ENCODE measurements at places on chromosomes 7 and 10. TPM values are rescaled to one million over a fixed set of nuclear protein-coding genes. Genes with fewer than 3 reads are reported as not detected.

Gene HMX2
- total RNA-seq, result not detected

DNA sequence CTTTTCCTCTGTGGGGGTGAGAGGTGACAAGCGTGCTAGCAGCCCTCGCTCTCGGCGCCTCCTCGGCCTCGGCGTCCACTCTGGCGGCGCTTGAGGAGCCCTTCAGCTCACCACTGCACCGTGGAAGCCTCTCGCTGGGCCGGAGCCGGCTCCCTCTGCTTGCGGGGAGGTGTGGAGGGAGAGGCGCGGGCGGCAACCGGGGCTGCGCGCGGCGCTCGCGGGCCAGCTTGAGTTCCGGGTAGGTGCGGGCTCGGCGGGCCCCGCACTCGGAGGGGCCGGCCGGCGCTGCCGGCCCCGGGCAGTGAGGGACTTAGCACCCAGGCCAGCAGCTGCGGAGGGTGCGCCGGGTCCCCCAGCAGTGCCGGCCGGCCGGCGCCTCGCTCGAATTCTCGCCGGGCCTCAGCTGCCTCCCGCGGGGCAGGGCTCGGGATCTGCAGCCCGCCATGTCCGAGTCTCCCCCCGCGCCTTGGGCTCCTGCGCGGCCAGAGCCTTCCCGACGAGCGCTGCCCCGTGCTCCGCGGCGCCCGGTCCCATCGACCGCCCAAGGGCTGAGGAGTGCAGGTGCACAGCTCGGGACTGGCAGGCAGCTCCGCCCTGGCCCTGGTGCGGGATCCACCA lies 352.8 kb upstream of the PODXL start:
- H3K4me3 ChIP-seq, result no peak overlapping the region
- H3K27me3 ChIP-seq, result peaks cover 9% of the 10 kb centered on the region
- no peak for DNase-seq
- H3K36me3 ChIP-seq, result no peaks in the 10 kb centered on the region
- no peaks in the 10 kb centered on the region for H3K4me1 ChIP-seq

DNA sequence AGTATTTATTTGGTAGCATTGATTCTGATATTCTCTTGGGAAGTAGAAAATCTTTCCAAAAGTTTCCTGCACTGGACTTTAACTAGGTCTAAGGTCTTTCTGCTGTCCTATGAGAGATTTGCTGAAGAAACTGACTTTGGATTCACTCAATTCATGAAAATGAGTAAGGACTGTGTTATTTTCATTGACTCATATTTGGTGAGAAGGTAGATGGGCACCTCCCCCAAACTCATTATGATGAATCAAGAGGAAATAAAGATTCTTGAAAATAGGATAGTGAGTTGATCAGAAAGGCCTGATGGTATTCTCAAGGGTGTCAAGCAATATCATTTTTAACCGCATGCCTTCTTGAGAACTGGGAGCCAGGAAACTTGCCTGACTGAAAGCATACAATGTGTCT lies 110.3 kb downstream of the RNF133 start:
- DNase-seq, result no peak
- H3K27me3 ChIP-seq, result no peaks in the 10 kb centered on the region
- no peak overlapping the region for H3K4me3 ChIP-seq
- H3K36me3 ChIP-seq, result no peaks in the 10 kb centered on the region
- H3K27ac ChIP-seq, result no peak overlapping the region
- no peaks in the 10 kb centered on the region for H3K4me1 ChIP-seq

GRCh38 chr7:107037717-107038603 lies 6.5 kb upstream of the PRKAR2B start:
- H3K36me3 ChIP-seq, result no peaks in the 10 kb centered on the region
- DNase-seq, result no peak
- no peaks in the 10 kb centered on the region for H3K4me1 ChIP-seq
- no peaks in the 10 kb centered on the region for H3K27me3 ChIP-seq
- no peak overlapping the region for H3K27ac ChIP-seq

GRCh38 chr10:92640107-92640506 lies 47.2 kb downstream of the KIF11 start:
- H3K36me3 ChIP-seq, result no peaks in the 10 kb centered on the region
- no peaks in the 10 kb centered on the region for H3K27me3 ChIP-seq
- H3K4me1 ChIP-seq, result no peaks in the 10 kb centered on the region
- H3K27ac ChIP-seq, result no peak overlapping the region

Gene ORC5
- 13.6 TPM for total RNA-seq

DNA sequence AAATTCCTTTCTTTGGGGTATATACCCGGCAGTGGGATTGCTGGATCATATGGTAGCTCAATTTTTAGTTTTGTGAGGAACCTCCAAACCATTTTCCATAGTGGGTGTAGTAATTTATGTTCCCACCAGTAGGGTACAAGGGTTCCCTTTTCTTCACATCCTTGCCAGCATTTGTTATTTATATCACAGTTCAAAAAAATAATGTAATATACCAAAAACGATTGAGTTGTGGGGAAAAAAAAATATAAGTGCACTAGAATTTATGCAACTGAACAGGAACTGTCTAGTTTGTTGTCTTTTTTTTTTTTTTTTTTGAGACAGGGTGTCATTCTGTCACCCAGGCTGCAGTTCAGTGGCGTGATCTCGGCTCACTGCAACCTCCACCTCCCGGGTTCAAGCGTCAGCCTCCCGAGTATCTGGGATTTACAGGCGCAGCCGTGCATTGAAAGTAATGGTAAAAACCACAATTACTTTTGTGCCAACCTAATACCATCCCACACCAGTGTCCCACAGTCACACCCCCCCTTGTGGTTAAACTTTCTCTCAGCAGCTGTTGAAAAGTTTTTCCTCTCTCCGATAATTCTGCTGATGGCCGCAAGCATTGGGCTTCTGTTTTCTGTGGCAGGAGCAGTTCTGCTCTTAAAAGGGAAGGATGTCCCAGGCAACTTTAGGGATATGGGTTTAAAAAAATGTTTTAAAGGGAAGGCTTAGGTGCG lies 6.8 kb upstream of the LAT2 start:
- no peak overlapping the region for H3K27ac ChIP-seq
- H3K4me3 ChIP-seq, result no peak overlapping the region
- H3K36me3 ChIP-seq, result no peaks in the 10 kb centered on the region
- no peaks in the 10 kb centered on the region for H3K27me3 ChIP-seq

DNA sequence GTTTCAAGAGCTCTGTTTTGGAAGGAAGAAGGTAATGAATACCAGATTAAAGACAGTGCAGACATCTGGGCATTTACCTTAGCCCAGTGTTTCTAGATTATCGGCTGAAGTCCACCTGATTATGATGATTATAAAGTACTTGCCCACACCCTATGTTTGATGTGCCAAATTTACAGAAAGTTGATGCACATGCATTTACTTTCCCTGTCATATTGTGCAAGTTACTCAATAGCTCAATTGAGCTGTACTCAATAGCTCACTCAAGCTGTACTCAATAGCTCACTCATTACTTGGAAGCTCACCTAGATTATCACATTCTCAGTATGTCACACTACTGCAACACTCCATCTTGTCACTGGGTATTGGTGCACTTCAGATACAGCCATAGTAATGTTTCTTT lies 13.5 kb downstream of the MGAM start:
- H3K4me3 ChIP-seq, result no peak overlapping the region
- no peaks in the 10 kb centered on the region for H3K27me3 ChIP-seq
- H3K36me3 ChIP-seq, result no peaks in the 10 kb centered on the region
- peaks cover 7% of the 10 kb centered on the region for H3K4me1 ChIP-seq

- H3K27ac ChIP-seq, result no peak overlapping the region
- H3K27me3 ChIP-seq, result no peaks in the 10 kb centered on the region
- no peaks in the 10 kb centered on the region for H3K36me3 ChIP-seq
- no peak for DNase-seq
- no peaks in the 10 kb centered on the region for H3K4me1 ChIP-seq
Observed at GRCh38 chr10:50558371-50558770, 65.4 kb downstream of the SGMS1 start.

- H3K27ac ChIP-seq, result no peak overlapping the region
- H3K27me3 ChIP-seq, result no peaks in the 10 kb centered on the region
- H3K36me3 ChIP-seq, result peaks cover 2% of the 10 kb centered on the region
- H3K4me1 ChIP-seq, result no peaks in the 10 kb centered on the region
Observed at GRCh38 chr7:107392830-107393229, 77.0 kb upstream of the GPR22 start.

- H3K27me3 ChIP-seq, result no peaks in the 10 kb centered on the region
- H3K4me1 ChIP-seq, result no peaks in the 10 kb centered on the region
- DNase-seq, result no peak
- no peak overlapping the region for H3K27ac ChIP-seq
- H3K4me3 ChIP-seq, result no peak overlapping the region
- H3K36me3 ChIP-seq, result no peaks in the 10 kb centered on the region
Observed at GRCh38 chr7:108014747-108015682, 12.1 kb upstream of the LAMB1 start.

DNA sequence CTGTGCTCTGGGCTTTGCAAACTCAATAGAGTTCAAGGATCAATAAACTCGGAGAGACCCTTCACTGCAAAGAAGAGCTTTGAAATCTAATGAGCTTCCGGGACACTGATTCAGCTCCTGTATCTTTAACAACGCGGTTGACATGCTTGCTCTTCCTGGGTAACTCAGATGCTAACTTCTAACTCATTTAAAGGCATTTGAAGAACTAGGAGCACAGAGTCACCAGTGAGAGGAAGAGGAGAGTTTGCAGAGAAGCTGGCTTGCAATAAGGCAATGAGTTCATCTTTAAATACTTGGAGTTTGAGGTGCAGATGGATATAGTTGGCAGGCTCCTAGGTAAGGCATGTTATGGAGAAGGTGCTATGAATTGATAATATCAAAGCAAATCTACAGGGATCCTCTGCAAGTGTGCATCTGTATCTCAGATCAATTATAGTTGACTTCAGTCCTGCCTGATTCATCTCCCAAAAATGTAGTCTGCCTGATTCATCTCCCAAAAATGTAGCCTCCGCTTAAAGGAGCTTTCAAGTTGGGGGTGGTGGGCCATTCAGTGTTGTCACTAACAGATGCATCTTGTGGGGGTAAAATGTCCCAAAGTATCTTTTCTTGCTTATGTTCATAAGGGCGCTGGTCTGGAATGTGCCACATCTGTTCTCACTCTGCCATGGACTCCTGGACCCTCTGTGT lies 182.5 kb upstream of the PRSS58 start:
- H3K36me3 ChIP-seq, result no peaks in the 10 kb centered on the region
- H3K27ac ChIP-seq, result no peak overlapping the region
- H3K4me3 ChIP-seq, result no peak overlapping the region
- H3K27me3 ChIP-seq, result no peaks in the 10 kb centered on the region
- H3K4me1 ChIP-seq, result peaks cover 6% of the 10 kb centered on the region

DNA sequence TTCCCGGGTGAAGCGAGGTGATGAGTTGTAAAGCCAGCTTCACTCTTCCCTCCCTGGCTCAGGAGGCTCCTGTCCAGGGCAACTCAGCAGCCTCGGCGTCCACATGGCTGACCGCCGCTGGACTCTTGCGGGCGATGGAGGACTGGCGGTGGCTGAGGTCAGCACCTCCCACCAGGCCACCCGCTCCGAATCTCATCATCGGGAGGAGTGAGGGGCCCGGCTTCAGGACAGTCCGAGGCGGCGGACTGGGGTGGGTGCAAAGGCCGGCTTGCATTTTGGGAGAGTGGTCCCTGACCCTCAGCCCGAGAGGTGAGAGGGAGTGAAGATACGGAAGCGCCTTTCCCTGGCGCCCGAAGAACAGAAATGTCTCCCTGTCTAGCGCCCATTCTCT lies 759 bp downstream of the DNAJB12 start:
- peaks cover 12% of the 10 kb centered on the region for H3K36me3 ChIP-seq
- H3K27ac ChIP-seq, result peak overlapping the region; percentile 90
- H3K4me1 ChIP-seq, result peaks cover 21% of the 10 kb centered on the region
- H3K27me3 ChIP-seq, result no peaks in the 10 kb centered on the region
- DNase-seq, result no peak
- peak overlapping the region; percentile 80 for H3K4me3 ChIP-seq

- H3K4me3 ChIP-seq, result no peak overlapping the region
- no peaks in the 10 kb centered on the region for H3K36me3 ChIP-seq
- H3K27ac ChIP-seq, result no peak overlapping the region
- H3K4me1 ChIP-seq, result no peaks in the 10 kb centered on the region
Observed at GRCh38 chr10:119413471-119414080, 128.9 kb downstream of the RGS10 start.

Gene MTPN
- total RNA-seq, result 165 TPM

DNA sequence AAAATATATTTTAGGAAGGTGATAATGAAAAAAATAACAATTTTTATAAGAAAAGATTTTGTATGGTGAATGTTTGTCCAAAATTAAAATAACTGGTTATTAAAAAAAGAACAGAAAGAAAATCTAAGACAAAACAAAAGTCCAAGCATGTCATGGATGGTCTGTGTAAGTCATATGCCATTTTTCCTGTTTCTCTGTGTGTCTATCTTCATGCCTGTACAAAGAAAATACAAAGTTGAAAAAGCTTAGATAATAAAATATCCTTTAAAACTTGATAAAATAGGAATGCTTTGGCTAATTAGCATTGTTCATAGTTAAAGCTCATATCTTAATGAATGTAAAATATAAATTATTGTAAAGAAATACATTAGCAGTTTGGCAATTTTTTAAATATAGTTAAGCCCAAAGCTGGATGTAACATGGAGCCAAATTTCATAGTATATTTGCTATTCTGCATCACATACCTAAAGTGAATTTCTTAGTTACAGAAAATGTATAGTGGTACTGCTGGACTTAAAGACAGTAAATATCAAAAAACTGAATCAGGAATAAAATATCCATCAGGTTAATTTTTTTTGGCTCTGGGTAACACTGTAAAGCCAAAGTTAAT lies 661.1 kb downstream of the PCDH15 start:
- H3K4me3 ChIP-seq, result no peak overlapping the region
- H3K36me3 ChIP-seq, result no peaks in the 10 kb centered on the region
- no peak overlapping the region for H3K27ac ChIP-seq
- H3K4me1 ChIP-seq, result no peaks in the 10 kb centered on the region
- H3K27me3 ChIP-seq, result no peaks in the 10 kb centered on the region
- no peak for DNase-seq

- no peak overlapping the region for H3K4me3 ChIP-seq
- no peaks in the 10 kb centered on the region for H3K36me3 ChIP-seq
Observed at GRCh38 chr10:131815266-131816156, 85.3 kb upstream of the PPP2R2D start.

Gene RPEL1
- total RNA-seq, result not detected

GRCh38 chr7:108149908-108150307 lies 19.7 kb upstream of the LAMB4 start:
- H3K4me3 ChIP-seq, result no peak overlapping the region
- H3K36me3 ChIP-seq, result no peaks in the 10 kb centered on the region
- no peak for DNase-seq
- H3K27me3 ChIP-seq, result peaks cover 2% of the 10 kb centered on the region
- peaks cover 4% of the 10 kb centered on the region for H3K4me1 ChIP-seq
- no peak overlapping the region for H3K27ac ChIP-seq

DNA sequence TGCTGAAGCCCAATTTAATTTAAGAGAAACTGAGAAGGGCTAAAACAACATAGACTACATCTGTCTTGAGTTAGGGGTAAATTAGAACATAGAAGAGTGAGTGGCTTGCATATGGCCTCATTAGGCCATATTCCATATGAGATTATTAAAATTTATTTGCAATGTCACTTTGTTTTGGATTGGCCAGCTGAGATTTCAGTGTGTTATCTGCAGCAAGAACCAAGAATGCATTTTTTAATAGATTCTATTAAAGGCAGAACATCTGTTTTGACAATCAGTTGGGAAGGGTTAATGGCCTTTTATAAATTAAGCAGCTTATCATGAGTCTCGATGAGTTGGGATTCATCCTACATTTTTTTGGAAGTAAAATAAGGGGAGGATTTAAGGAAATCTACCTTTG lies 236.2 kb downstream of the DGKB start:
- no peak overlapping the region for H3K27ac ChIP-seq
- DNase-seq, result no peak
- H3K27me3 ChIP-seq, result no peaks in the 10 kb centered on the region
- H3K4me1 ChIP-seq, result no peaks in the 10 kb centered on the region
- H3K36me3 ChIP-seq, result no peaks in the 10 kb centered on the region

Gene CUBN
- total RNA-seq, result 5.6 TPM

Gene POM121L12
- total RNA-seq, result not detected

Gene ZMYND11
- total RNA-seq, result 63.9 TPM

Data from natural killer cell (primary cell).